ENCODE measurements at places on chromosomes 6 and 20.

- no peak for DNase-seq
Observed at GRCh38 chr6:53944543-53944942, 149.7 kb downstream of the LRRC1 start.

DNA sequence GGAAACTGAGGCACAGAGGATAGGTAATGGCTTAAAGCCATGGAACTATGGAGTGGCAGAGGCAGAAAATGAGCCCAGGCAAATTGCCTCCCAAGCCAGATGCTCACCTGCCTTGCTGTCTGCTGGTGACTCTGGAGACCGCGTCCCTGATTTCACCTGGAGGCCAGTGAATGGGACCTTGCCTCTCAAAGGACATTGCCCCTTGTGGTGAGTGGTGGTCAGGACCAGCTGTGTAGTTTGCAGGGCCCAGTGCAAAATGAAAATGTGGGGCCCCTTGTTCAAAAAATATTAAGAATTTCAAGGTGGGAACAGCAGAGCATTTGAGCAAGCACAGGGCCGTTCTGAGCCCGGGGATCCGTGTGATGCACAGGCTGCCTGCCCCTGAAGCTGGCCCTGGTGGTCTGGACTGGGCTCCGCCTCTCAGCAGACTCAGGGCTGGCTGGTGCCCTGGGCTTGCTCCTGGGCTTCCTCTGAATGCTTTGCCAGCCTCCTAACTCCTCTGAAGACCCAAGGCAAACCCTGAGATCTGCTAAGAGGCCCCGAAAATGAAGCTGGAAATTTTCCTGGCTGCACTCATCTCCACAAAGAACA, 19.8 kb upstream of the KCNG1 start:
- no peak for DNase-seq

DNA sequence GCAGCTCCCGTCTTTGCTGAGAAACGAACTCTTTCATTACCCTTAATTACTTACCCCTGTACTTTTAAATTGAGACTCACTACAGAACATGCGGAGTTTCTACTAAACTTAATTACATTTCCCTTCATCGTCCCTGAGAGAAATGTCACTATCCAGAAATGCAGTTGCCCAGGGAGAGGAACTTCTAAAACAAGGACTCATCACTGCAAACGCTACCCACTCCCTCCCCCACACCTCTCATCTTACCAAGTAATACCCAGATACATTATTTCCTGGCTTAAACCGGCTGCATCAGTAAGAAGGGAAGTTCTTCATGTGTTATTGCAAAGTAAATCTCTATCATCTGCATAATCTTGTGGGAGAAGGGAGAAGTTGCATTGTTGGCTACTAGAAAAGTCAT, 138.3 kb downstream of the IPCEF1 start:
- DNase-seq, result no peak

GRCh38 chr20:16601047-16601446, 27.8 kb upstream of the KIF16B start:
- no peak for DNase-seq

- no peak for DNase-seq
Observed at GRCh38 chr20:61960836-61961235, 104.8 kb downstream of the TAF4 start.

GRCh38 chr6:158879180-158879579, 60.0 kb upstream of the EZR start:
- no peak for DNase-seq

DNA sequence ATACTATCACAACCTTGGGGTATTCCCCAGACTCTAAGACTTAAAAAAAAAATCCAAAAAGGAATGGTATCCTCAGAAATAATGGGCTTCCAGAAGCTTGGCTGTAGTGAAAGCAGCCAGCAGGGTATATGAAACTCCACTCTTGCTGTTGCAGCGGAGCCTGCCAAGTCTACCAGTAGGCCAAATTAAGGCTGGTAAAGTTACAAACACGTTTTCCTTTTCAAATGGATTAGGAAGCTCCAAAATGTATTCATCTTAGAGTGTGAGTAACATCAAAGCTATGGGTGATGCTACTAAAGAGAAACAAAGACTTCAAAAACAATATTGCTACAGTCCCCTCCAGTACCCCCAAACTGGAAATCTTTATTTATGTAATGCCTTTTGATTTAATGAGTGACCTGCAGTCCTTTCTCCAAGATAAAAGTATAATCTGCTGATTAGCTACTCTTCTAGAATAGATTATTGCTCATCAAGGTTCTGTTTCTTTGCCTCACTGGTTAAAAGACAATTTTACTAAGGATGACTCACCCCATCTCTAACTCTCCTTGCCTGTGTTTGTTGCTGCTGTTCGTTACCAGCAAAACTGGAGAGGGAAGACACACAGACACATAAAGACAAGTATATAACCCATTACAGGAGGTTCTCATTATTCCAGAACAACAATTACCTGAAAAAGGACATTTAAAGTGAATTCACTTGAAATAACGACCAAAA, 84.9 kb downstream of the BTBD9 start:
- no peak for DNase-seq

- DNase-seq, result no peak
Observed at GRCh38 chr6:107633680-107634323, 143.9 kb downstream of the SOBP start.

GRCh38 chr20:20491110-20491783, 123.3 kb downstream of the INSM1 start:
- DNase-seq, result no peak

- DNase-seq, result no peak
Observed at GRCh38 chr20:43974695-43975094, 60.0 kb downstream of the TOX2 start.

DNA sequence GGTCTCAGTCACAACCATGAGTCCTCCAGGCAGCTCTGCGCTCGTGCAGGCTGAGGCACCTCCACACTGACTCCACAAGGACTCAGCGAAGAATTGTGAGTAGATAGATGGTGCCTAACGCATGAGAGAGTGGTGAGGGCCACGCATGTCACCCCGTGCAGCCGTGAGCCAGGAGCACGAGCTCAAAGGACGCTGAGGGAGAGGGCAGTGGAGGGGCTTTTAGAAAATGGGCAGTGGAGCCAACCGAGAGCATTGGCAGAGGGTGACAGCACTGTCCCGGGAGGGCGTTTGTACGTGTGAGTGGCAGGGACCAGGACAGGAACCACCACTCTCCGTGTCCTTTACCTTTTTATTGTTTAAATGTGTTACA, 105.6 kb downstream of the PSMB1 start:
- no peak for DNase-seq

DNA sequence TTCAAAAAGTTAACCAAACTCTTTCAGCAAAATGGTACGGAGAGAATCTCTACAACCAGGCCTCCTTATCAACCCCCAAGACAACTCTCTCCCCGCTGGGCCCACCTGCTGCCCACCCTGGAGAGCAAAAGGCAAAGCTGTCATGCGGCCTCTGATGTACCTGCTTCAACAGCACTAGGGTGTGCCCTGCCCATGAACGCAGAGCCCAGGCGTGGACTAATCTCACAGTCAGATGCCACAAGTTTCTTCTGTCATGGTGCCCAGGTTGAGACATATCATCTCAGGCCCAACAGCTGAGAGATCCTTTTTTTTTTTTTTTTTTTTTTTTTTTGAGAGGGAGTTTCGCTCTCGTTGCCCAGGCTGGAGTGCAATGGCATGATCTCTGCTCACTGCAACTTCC, 26.3 kb downstream of the SLC2A4RG start:
- no peak for DNase-seq

DNA sequence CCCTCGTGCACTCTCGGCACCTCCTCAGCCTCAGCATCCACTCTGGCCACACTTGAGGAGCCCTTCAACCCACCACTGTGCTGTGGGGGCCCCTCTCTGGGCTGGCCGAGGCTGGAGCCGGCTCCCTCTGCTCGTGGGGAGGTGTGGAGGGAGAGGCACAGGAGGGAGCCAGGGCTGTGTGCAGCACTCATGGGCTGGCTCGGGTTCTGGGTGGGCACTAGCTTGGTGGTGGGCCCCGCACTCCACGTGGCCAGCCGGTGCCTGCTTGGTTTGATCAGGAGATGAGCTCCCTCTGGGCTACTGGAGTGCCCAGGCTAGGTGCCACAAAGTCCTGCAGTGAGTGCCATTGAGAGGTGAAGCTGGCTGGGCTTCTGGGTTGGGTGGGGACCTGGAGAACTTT, 949.4 kb upstream of the GJE1 start:
- DNase-seq, result no peak

DNA sequence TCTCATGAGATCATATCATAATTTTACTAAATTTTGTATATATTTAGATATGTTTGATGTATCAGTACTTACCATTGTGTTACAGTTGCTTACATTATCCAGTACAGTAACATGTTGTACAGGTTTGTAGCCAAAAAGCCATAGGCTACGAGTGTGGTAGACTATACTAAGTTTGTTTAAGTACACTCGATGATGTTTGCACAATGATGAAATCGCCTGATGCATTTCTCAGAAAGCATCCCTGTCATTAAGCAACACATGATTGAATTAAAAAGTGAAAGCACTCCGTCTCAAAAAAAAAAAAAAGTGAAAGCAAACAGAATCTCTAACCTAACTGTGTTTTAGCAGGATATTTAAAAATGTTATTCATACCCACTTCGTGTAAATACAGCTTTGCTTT, 104.9 kb upstream of the TFAP2D start:
- DNase-seq, result no peak

- DNase-seq, result no peak
Observed at GRCh38 chr6:118494091-118494490, 54.0 kb upstream of the PLN start.

- no peak for DNase-seq
Observed at GRCh38 chr20:4260102-4260501, 244.7 kb upstream of the RNF24 start.

- DNase-seq, result no peak
Observed at GRCh38 chr6:12404651-12405050, 114.5 kb downstream of the EDN1 start.
